Putamen (tissue), 1 donor: ENCODE measurements at places on chromosomes 12 and 14.
A peak's percentile ranks its signal among the peaks of the same experiment; 100 is the strongest.

DNA sequence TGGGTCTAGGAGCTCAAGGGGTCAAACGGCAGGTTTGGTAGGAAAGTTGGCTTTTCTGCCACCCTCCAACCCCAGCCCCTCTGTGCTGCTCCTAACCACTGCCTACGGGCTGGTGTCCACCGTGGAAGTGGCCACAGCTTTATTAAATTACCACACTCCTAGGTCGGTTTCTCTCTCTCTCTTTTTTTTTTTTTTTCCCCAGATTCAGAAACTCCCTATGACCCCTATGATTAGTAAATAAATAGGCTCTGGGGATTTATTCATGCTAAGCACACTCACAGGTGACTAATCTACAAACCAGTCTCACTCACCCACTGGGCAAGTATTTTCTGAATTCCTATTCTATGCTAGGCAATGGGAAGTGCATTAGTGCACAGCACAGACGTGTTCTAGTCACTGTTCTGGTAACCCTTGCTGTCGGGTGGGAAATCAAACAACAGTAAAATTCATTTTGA lies 8.7 kb upstream of the DDX47 start:
- DNase-seq = no peak

- no peak for DNase-seq
These were observed 79.7 kb downstream of the SAMD4A start for GRCh38 chr14:54646626-54647025.

DNA sequence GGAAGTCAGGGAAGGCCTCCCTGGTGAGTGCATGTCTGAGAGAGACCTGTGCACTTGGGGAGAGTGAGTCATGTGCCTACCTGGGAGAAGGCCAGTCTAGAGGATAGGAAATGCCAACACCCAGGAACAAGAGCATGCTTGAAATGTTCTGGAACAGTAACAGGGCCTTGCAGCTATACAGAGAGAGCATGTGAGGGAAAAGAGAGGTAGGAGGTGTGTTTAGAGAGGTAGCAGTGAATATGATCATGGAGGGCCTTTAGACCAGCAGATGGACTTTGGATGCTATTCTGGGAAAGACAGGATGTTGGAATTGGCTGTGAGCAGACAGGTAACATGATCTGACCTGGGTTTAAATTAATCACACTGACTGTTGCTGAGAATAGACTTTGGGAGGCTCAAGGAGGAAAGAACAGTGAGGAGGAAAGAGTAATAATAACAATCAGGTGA lies 1143.6 kb downstream of the FLRT2 start:
- DNase-seq = no peak

DNA sequence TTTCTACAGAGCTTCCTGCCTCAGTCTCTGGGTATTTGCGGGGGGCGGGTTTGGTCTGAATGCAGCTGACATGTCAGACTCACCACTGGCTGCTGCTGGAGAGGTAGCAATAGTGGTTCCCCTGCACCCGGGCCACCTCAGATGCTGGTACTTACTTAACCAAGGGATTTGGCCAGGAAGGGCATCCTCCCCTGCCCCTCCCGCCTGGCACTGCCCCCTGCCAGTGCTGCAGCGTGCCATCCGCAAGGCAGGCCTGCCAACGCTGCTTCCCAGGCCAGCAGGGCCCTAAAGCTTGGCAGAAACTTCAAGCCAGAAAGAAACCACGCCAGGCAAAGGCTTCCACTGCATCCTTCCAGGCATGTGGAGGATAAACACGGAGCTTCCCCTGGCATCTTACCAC lies 22.1 kb downstream of the RAB35 start:
- peak; percentile 24 for DNase-seq

DNA sequence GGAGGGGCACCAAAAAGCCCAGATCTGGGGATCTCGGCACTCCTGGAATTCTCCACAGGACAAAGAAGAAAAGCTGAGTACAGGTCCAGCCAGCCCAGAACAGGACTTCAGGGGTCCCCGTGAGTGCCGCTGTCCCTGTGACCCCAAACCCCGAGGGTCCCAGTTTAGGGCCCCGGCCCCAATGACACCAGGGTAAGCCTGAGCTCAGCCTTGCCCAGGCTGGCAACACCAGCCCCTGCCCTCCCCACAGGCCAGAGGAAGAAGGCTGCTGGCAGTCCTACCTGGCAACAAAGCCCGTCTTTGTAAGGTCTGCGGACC lies 1.8 kb downstream of the CDK2AP1 start:
- peak; percentile 53 for DNase-seq

GRCh38 chr12:115213538-115214016 lies 529.6 kb upstream of the TBX3 start:
- peak; percentile 25 for DNase-seq
